AG20443 (cell line): ENCODE measurements at places on chromosomes 11 and 22.

- DNase-seq = no peak
Measured at GRCh38 chr11:17777086-17777737, 42.6 kb downstream of the KCNC1 start.

DNA sequence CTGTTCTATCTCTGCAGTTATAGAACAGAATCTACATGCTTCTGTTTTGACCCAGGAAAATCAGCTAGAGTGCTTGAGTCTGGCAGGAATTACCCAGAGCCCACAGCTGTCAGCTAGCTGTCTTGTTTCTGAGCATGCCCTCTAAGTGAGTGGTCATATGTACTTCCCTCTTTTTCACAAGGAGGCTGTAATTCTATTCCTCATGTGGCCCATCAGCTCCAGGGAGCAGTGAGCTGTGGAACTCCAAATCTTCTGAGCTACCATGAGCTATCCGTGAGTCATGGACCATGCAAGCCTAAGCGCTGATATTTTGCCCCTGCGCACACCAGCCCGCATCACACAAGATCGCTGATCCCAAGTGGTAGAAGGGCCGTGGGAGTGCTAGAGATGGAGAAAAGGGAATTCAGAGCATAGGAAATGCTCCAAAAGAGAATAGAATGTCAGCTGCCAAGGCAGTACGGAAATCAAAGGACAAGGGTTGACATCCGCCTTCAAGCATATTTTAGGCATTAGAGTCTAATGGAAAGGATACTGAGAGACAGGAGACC is 5.4 kb downstream of the FJX1 start:
- peak; percentile 50 for DNase-seq

DNA sequence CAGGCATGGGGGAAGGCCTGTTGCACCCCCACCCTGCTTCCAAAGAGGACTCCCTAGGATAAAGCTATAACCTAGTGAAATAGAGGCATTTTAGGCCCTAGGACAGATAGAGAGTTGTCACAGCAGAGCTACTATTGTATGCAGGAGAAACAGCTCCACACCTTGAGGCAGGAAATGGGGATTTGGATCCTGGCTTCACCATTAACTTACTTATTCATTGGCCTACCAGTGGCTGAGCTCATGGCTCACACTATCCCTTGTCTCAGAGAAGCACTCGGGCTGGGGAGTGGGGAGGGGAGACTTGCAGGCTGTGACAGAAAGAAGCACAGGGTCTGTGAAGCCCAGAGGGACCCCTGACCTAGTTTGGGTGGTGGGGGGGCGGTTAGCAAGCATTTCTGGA is 999 bp upstream of the PDE2A start:
- no peak for DNase-seq

GRCh38 chr11:110573411-110573810 is 138.8 kb downstream of the ARHGAP20 start:
- peak; percentile 29 for DNase-seq

DNA sequence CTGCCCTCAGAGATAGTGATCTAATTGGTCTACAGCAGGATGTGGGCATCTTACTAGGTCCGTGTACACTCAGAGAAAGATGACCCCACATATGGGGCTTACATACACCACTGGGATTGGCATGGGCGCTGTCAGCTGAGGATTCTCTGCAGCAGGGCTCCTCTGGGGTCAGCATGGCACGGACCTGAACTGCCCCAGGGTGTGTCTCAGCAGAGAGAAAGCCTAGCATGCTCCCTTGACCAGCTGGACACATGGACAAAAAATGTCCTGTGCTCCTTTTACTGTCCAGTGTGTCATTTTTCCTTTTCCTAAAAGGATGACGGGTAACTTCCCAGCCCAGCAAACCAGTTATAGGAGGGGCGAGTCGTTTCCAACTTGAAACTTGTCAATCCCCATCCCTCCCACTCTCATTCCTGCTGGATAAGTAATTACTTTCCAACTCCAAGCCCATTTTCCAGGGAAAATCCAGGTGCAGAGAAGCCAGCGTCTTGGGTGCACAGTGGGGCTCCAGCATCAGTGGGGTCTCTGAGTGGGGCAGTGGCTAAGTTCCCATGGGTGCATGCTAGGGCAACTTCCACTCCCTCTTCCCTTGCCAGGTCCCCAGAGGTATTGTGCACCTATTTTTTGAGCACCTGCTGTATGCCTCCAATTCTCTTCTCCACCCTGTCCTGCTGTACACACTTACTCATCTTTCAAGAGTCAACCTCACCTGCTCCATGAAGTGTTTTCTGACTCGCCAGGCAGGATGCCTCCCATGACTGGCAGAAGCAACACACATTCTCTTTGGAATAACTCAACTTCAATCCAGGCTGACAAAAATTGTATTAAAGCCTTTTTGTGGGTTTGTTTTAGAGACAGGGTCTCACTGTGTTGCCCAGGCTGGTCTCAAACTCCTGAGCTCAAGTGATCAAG is 5.0 kb downstream of the VSTM5 start:
- DNase-seq = no peak

- DNase-seq = no peak
Measured at GRCh38 chr11:106409222-106409621, 331.8 kb downstream of the AASDHPPT start.

GRCh38 chr11:33894398-33894746 is 2.5 kb upstream of the LMO2 start:
- DNase-seq = no peak

DNA sequence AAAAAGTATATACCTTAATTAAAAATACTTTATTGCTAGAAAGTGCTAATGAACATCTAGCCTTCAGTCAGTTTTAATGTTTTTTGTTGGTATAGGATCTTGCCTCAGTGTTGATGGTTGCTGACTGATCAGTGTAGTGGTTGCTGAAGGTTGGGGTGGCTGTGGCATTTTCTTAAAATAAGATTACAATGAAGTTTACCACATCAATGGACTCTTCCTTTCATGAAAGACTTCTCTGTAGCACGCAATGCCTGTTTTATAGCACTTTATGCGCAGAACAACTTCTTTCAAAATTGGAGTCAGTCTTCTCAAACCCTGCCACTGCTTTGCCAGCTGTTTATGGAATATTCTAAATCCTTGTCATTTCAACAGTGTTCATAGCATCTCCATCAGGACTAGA is 50.6 kb downstream of the LDLRAD3 start:
- no peak for DNase-seq

DNA sequence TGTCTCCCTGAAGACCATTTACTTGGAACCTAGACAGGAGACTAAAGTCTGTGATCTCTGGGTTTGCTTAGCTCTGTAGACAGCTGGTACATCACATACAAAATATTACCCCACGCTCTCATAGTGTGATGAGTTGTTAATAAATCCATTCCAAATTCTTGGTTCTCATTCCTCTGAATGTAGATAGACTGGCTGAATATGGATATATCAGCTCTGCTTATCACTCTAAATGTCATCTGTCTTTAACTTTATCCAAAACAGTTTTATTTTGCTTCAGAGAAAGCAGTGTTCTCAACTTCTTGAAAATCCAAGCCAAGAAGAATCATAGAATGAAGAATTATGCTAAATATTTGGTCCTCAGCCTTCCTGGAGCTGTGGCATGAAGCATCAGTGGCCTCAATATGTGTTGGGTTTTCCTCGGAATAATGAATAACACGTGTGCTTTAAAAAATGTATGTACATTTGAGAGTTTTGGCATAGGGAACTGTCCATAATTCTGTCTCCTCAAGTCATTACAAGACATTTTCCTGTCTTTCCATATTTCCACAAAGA is 10.5 kb upstream of the LDLRAD3 start:
- DNase-seq = no peak

DNA sequence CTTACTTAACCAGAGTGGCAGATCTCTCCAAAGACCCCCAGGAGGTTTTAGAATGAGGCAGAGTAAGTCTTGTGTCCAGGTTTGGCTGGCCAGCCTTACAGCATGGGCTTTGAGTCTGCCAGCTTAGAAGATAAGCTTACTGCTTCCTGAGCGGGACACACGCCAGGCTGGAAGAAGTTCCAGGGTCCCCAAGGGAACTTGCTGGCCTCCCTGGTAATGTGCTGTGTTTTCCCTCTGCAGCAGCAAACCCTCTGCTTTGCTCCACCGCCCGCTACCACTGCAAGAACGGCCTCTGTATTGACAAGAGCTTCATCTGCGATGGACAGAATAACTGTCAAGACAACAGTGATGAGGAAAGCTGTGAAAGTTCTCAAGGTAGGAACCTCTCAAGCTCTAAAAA is 154.2 kb downstream of the LDLRAD3 start:
- DNase-seq = no peak

- peak; percentile 51 for DNase-seq
Measured at GRCh38 chr22:32080904-32081303, 37.8 kb downstream of the SLC5A1 start.

- no peak for DNase-seq
Measured at GRCh38 chr22:38956551-38956950, 858 bp upstream of the APOBEC3A start.

GRCh38 chr11:88508759-88509581 is 171.4 kb upstream of the CTSC start:
- peak; percentile 57 for DNase-seq

DNA sequence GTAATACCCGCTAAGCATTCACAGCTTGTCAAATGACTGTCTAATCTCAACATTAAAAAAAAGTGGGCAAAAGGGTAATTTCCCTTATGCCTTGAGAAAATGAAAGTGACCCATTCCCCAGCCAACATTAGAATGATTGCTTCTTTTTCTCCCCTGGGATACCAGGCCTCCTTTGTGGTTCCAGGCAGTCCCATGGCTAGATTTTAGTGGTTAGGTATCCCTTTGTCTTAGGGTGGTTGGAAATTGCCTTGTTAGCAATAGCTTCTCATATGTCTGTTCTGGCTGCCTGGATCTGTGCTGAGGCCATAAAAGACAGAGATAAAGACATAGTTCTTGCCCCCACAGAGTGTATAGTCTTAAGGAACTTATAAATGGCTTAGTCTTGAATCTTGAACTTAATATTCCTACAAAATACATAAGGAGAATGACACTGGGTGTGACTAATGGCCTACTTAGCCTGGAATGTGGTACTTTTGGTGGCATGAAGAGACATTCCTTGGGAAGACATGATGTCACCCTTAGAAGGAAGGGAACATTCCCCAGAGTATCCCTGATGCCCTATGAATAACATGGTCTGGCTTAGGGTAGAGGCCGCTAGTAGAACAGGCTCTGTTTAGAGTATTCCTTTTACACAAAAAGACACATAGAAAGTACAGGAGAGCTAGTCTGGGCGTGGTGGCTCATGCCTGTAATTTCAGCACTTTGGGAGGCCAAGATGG is 90.3 kb downstream of the ZBTB16 start:
- DNase-seq = no peak

- no peak for DNase-seq
Measured at GRCh38 chr11:120337355-120338106, 1.3 kb downstream of the ARHGEF12 start.

DNA sequence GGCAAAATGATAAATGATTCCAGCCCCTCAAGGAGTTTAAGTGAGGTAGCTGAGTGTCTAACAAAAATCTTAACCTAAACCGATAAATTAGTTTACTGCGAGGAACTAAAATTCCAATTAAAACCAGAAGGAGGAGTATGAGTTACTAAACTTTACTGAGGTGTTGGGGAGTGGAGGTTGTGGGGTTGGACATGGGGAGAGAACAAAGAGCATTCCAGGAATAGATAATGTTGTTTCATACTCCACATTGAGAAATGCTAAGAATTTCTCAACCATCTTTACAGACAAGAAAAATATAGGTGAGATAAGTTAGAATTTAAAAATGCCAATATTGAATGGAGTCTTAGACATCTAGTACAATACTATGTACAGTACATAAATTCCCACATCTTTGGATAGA is 488.6 kb downstream of the METTL15 start:
- no peak for DNase-seq

DNA sequence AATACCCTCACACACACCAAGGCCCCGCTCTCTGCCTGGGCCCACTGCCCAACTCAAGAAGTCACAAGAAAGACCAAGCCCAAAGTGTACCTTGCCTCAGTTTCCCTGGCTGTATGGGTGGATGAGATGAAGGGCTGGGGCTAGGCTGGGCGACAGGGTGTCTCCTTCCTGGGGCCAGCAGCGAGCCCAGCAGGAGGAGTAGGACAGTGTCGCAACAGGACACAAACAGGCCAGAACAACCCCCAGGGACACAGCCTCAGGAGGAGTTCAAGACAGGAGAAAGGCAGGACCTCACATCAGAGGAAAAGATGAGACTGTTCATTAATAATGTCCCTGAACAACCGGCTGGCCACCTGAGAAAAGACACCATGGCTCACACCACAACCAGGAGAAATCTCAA is 13.3 kb downstream of the CSNK1E start:
- DNase-seq = no peak

- DNase-seq = peak; percentile 56
Measured at GRCh38 chr11:131977231-131977630, 606.8 kb downstream of the NTM start.

- no peak for DNase-seq
Measured at GRCh38 chr11:94023856-94024255, 2.7 kb downstream of the HEPHL1 start.

DNA sequence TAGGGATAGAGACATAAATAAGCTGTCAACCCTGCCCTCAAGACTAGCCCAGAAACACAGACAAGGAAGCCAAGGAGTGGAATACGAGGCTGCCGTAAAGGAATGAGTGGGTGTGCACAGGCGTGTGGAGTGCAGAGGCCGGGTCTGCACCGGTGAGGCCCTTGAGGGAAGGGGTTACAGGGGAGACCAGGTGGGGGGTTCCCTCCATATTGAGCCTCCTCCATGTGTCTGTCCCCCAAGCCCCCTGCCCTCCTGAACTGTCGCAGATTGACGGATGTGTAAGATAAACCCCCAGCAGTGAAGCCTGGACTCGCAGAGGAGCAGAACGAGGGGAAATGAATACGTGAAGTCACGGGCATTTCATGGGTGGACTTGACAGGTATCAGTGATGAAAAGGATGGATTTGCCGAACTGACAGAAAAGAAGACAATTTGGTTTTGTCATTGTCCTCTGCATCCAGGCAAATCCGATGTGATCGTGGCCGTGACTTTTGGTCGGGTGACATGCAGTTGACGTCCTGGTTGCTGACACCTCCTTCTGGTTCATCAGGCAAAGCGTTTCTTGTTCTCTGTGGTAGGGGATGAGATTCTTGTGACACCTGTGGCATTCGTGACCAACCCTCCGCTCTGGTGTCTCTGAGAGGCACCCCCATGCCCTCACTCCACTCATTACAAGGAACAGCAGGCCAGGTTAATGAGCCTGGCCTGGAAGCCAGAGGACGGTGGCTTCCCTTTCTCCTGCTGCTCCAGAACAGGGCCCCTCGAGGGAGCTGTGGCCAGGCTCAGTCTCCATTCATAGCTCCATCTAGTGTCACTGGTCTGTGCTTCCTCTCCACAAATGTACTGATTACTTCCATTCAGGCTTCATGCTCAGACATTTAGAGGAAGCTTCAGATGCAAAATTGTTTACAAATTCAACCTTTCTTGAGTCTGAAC is 223.1 kb upstream of the B3GAT1 start:
- DNase-seq = no peak

- no peak for DNase-seq
Measured at GRCh38 chr11:90525962-90526361, 303.1 kb upstream of the CHORDC1 start.

GRCh38 chr11:72333661-72334060 is 89.7 kb upstream of the PHOX2A start:
- DNase-seq = no peak

GRCh38 chr11:17572791-17573460 is 25.9 kb downstream of the OTOG start:
- DNase-seq = no peak
